Dermis microvascular lymphatic vessel endothelial cell (primary cell): ENCODE measurements at places on chromosomes 12 and 14. TPM values are rescaled to one million over a fixed set of nuclear protein-coding genes. Genes with fewer than 3 reads are reported as not detected.

GRCh38 chr12:120142231-120142877 is 25.8 kb upstream of the RAB35 start:
- DNase-seq: no peak

- DNase-seq: peak; percentile 12
Measured at GRCh38 chr14:66401449-66402095, 84.6 kb upstream of the CCDC196 start.

DNA sequence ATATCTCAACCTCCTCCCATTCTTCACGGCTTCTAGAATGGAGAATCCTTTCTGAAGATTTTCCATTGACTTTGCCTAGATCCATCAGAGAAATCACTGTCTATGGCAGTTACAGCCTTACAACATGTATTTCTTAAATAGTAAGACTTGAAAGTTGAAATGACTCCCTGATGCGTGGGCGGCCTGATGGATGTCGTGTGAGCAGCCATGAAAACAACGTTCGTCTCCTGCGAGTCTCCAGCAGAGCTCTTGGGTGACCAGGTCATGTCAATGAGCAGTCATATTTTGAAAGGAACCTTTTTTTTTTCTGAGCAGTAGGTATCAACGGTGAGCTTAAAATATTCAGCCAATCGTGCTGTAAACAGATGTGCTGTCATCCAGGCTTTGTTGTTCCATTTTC is 139.9 kb upstream of the C14orf180 start:
- DNase-seq: no peak

DNA sequence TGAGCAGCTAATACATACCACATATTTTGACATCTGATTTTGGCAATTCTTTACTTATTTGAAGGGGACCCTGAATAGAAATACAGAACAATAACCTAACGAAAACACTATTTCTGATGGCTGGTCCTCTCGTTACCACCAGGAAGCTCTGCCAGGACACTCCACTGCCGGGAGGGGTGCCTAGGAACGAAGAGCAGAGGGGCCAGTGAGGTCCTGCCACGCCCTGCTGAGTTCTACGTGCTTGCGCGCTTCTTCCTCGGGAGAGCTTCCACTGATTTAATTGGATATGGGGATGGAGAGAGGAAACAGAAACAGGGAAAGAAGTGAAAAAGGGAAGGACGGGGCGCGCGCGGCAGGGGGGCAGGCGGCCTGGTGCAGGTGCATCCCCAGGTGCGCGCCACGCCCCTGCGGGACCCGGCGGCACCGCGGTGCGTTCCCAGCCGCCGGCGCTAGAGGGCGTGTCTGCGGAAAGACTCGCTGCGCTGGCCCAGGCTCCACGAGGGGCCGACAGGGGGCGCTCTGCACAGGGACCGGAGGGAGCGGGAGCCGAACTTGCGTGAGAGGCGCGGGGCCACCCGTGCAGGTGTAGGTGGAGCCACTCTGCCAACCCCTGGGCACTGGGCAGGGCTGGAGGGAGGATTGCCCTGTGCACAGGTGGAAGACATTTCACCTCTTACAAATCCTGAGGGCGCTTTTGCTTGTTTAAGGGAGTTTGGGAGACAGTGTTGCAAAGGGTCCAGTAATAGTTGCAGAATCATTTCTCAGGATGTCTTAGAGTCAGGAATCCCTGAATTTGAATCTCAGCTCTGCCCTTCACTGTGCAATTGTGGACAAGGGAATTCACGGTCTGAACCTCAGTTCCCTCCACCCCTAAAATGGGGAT is 986.3 kb upstream of the TMEM132C start:
- DNase-seq: no peak

GRCh38 chr14:57869617-57870016 is 3.7 kb upstream of the SLC35F4 start:
- no peak for DNase-seq

DNA sequence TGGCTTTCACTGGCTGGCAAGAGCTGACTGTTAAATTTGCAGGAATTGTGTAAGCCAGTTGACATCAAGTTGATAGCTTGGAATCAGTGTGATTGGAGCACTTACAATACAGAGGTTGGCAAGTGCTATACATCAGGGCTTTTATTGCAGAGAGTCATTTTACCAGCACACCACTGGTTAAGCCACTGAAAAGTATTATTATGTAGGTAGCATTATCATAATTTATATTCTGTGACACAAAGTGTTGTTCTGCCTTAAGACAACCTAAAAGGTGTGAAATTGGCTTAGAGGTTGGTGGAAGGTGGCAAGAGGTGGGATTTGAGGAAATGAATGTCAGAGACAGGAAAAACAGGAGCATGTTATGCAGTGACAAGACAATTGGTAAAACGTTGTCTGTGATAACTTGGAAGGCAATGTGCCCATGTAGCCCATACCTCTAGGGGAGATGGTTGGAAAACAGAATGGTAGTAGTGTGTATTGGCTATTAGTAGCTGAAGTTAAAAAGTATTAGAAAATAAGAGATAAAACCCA is 172.9 kb upstream of the PRICKLE1 start:
- no peak for DNase-seq

- DNase-seq: no peak
Measured at GRCh38 chr12:46368138-46368537, 4.4 kb downstream of the SLC38A2 start.

BRAP gene
- 12.6 and 16.9 TPM in 2 replicates for total RNA-seq

- no peak for DNase-seq
Measured at GRCh38 chr12:105355752-105356151, 25.3 kb downstream of the C12orf75 start.

ADAM21 gene
- 0.13 and 0.26 TPM in 2 replicates for total RNA-seq
